Central memory CD8-positive, alpha-beta T cell (primary cell): ENCODE measurements at places on chromosomes 4 and X.
A peak's percentile ranks its signal among the peaks of the same experiment; 100 is the strongest.

GRCh38 chr4:54683616-54684346, 26.0 kb downstream of the KIT start:
- no peak overlapping the region for H3K27ac ChIP-seq
- peaks cover 11% of the 10 kb centered on the region for H3K4me1 ChIP-seq
- no peaks in the 10 kb centered on the region for H3K27me3 ChIP-seq
- H3K4me3 ChIP-seq = peak overlapping the region; percentile 15
- DNase-seq = no peak
- no peaks in the 10 kb centered on the region for H3K36me3 ChIP-seq

GRCh38 chr4:38819569-38819968, 15.0 kb upstream of the TLR1 start:
- no peak overlapping the region for H3K4me3 ChIP-seq
- no peak overlapping the region for H3K27ac ChIP-seq
- H3K27me3 ChIP-seq = peaks cover 9% of the 10 kb centered on the region
- no peak for DNase-seq
- peaks cover 1% of the 10 kb centered on the region for H3K36me3 ChIP-seq

GRCh38 chr4:141486375-141486997, 149.9 kb upstream of the IL15 start:
- H3K27ac ChIP-seq = no peak overlapping the region
- H3K36me3 ChIP-seq = no peaks in the 10 kb centered on the region
- no peaks in the 10 kb centered on the region for H3K4me1 ChIP-seq
- H3K4me3 ChIP-seq = no peak overlapping the region

- DNase-seq = no peak
- H3K4me3 ChIP-seq = no peak overlapping the region
- H3K27me3 ChIP-seq = no peaks in the 10 kb centered on the region
- no peak overlapping the region for H3K27ac ChIP-seq
- H3K36me3 ChIP-seq = no peaks in the 10 kb centered on the region
- H3K4me1 ChIP-seq = no peaks in the 10 kb centered on the region
Measured at GRCh38 chr4:30836231-30836630, 116.1 kb downstream of the PCDH7 start.

GRCh38 chr4:88570001-88570400, 22.3 kb upstream of the HERC3 start:
- H3K27ac ChIP-seq = no peak overlapping the region
- H3K4me3 ChIP-seq = no peak overlapping the region
- DNase-seq = no peak
- H3K36me3 ChIP-seq = peaks cover 2% of the 10 kb centered on the region
- peaks cover 39% of the 10 kb centered on the region for H3K27me3 ChIP-seq
- no peaks in the 10 kb centered on the region for H3K4me1 ChIP-seq

GRCh38 chrX:103562801-103563200, 22.5 kb upstream of the TCEAL4 start:
- no peak for DNase-seq
- no peaks in the 10 kb centered on the region for H3K4me1 ChIP-seq
- no peaks in the 10 kb centered on the region for H3K36me3 ChIP-seq

DNA sequence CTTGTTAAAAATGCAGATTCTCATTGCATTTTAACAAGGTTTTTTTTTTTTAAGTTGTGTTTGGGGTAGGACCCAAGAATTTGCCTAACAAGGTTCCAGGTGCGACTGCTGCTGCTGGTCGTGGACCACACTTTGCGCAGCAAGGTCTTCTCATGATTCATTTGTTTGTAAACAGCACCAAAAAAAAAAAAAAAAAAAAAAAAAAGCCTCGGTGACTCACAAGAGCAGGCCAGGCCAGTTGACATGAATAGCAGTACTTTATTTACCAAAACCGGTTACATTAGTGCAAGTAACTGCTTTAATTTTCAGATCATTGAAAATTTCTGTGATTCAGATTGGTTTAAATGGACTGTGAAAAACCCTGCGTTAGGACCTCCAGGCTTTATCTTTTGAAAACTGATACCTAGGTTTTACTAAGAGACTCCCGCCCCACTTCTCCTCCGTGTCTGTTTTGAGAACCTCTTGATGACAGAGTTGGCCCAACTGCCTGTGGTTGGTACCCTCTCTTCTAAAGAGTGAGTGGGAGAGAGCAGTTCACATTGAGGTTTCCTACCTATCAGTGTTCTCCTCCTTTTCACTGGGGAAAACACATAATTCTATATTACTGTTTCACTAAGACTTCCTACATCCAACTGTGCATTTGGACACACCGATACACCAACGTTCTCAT, 86.2 kb downstream of the PHEX start:
- DNase-seq = no peak
- H3K36me3 ChIP-seq = no peaks in the 10 kb centered on the region
- H3K4me3 ChIP-seq = no peak overlapping the region
- H3K27ac ChIP-seq = no peak overlapping the region
- H3K4me1 ChIP-seq = no peaks in the 10 kb centered on the region

- H3K4me3 ChIP-seq = no peak overlapping the region
- H3K27ac ChIP-seq = no peak overlapping the region
- DNase-seq = no peak
- peaks cover 17% of the 10 kb centered on the region for H3K36me3 ChIP-seq
- peaks cover 6% of the 10 kb centered on the region for H3K4me1 ChIP-seq
Measured at GRCh38 chrX:72569786-72570185, 2.9 kb downstream of the HDAC8 start.

DNA sequence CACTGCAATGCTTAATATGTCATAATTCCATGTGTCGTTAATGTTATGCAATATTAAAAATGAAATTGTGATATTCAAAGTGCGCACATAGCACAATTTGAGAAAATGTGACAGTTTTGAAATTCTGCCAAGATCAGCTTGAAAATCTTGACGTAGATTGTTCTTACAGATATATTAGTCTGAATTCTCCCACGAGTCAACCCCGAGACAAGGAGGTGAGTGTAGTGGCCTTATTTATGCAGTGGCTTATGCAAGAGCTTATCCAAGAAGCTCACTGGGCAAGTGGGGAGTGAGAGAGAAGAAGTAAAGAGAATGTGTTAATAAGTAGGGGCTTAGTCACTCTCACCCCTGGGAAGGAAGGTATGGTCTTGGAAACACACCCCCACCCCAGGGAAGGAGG, 286.1 kb upstream of the STS start:
- H3K27me3 ChIP-seq = no peaks in the 10 kb centered on the region
- H3K4me3 ChIP-seq = no peak overlapping the region
- no peak overlapping the region for H3K27ac ChIP-seq
- no peak for DNase-seq
- H3K36me3 ChIP-seq = no peaks in the 10 kb centered on the region

DNA sequence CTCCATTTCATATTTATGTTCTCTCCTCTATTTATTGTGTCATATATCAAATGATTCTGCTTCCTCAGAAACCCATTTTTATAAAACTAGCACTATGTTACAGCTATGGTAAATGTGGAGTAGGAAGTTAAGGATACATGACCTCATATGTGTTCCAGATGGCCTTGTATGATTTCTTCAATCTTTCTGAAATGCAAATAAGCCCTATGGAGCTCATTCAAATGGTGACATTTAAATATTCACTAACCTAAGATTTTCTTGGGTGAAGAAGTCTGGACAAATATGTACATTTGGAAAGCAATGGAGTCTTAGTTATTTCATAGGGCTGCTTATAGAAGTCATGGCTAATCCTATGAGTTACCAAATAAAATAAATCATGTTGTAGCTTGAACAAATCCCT, 782.5 kb downstream of the STPG2 start:
- no peaks in the 10 kb centered on the region for H3K36me3 ChIP-seq
- DNase-seq = no peak
- no peaks in the 10 kb centered on the region for H3K27me3 ChIP-seq
- no peaks in the 10 kb centered on the region for H3K4me1 ChIP-seq

GRCh38 chr4:156496797-156497196, 474.8 kb downstream of the PDGFC start:
- H3K4me3 ChIP-seq = no peak overlapping the region
- no peaks in the 10 kb centered on the region for H3K4me1 ChIP-seq
- no peak for DNase-seq
- H3K27me3 ChIP-seq = no peaks in the 10 kb centered on the region
